ENCODE measurements at places on chromosomes 3 and 15.

DNA sequence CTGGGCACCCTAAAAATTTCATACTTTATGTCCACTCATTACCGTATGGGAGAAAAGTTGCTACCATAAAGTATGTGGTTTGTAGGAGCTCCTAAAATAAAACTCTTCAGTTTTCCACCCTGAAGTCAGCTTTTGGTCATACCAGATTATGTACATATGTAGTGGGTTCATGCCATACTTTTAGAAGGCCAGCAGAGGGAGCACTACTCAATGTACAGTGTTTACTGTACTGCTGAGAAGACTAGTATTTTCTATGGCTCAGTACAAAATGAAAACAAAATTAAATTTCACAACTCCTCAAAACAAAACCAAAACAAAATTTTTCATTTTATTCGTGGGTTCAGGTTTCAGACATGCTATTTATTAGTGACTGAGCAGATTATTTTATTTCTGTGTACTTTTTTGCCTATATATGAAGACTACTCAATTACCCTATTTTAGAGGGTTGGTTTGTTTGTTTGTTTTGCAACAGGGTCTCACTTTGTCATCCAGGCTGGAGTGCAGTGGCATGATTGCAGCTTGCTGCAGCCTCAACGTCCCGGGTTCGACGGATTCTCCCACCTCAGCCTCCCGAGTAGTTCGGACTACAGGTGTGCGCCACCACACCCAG, 24.3 kb downstream of the NXPE3 start:
- peak; percentile 54 for DNase-seq

DNA sequence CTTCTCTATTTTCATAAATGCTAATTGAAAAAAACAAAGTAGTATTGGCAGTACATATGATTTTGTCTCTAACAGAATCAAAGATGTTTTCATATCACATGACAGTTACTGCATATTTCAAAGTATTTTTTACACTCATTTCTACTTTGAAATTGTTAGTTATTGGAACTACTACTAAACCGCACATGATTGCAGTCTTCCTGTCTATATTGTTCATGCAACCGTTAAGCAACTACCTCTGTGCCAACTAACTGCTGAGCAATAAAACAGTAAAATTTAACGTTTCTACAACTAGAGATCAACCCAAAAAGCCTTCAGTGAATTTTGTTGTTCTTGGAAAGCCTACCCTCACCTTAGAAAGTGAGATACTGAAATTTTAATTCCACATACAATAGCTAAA, 64.2 kb downstream of the DMXL2 start:
- no peak for DNase-seq

GRCh38 chr15:78634210-78635145, 6.5 kb downstream of the CHRNB4 start:
- DNase-seq: no peak

DNA sequence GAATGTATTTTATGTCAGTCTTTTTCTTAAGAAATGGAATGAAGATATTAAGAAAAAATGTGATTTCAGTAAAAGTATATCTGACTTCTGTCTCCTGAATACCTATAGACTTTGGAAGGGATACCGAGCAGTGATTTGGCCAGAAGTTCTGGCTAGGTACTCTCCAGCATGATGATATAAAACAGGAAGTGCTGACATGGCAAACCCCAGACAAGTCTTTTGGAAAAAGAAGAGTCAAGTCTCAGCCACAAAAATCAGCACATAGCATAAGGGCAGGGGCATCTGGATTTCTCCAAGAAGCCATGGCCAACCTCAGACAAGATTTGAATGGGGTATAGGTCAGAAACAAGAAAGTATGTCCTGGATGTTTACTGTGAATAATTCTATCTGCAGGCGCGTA, 643.3 kb upstream of the ARRDC4 start:
- DNase-seq: no peak

- no peak for DNase-seq
These were observed 388.7 kb downstream of the GRM7 start for GRCh38 chr3:7249493-7250076.

GRCh38 chr3:179476215-179476614, 24.9 kb upstream of the GNB4 start:
- no peak for DNase-seq

DNA sequence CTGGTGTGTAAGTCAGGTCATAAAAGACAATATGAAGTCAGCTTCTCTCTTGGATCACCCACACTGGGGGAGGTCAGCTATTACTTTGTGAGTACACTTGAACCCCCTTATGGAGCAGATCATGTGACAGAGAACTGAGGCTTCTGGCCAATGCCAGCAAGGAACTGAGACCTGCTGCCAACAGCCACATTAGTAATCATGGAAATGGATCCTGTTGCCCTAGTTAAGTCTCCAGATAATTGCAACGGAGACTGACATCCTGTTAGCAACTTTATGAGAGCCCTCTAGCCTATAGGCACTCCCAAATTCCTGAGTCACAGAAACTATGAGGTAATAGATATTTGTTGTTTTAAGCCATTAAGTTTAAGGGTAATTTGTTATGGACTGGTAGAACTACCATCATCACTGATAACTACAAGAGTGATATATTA, 110.4 kb upstream of the GMNC start:
- DNase-seq: no peak

GRCh38 chr15:50107591-50108408, 11.2 kb downstream of the ATP8B4 start:
- DNase-seq: no peak

GRCh38 chr3:5579946-5580345, 392.4 kb downstream of the EDEM1 start:
- no peak for DNase-seq

DNA sequence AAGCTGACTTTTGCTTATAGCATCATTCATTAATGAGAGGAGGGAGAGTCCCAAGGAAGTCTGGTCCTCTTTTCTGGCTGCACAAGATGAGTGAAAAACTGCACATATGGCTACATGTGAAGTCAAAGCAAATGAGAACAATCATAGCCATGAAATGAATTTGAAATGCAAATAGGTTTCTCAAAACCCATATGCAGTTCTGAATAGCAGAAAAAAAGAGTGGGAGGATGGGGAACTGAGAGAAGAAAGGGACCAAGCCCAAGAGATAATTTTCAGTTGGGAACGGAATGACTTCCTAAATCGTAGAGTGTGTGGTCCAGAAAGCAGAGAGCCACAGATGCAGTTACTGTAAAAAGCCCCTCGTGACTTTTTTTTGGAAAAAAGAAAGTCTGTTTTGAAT, 66.3 kb downstream of the GTPBP8 start:
- no peak for DNase-seq

- no peak for DNase-seq
These were observed 54.8 kb downstream of the FILIP1L start for GRCh38 chr3:100059472-100059871.

GRCh38 chr3:61610316-61610715, 48.9 kb downstream of the PTPRG start:
- no peak for DNase-seq

DNA sequence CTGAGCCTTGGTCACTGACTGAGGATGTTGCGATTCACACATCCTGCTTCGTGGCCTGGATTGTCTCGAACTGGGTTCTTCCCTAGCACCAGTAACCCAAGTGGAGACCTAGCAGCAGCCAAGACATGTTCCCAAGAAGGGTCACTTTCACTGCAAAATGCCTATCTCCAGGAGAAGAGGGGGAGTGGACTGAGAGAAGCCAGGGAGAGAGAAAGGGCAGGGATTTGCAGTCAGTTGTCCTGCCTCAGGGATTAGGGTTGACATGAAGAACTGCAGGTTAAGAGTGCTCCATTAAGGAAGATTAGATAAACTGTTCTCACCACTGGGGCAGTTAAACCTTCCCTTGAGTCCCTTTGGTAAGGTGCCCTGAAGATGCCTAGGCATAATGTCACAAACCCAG, 5.7 kb upstream of the CD276 start:
- no peak for DNase-seq

DNA sequence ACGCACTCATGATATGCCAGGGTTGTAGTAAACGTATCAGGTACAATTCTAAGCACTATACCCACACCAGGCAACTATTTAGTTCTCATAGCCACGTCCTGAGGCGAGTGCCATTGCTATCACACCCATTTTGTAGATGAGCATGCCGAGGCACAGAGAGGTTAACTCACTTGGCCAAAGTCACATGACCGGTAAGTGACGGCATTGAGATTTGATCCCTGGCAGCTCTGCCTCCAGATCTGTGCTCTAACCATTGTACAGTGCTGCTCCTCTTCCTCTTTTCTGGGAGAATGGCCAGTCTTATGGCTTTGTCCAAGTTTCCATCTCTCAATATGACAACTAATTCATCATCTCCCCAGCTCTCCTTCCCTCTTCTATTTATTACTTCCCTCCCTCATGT, 18.9 kb upstream of the ATP2B2 start:
- no peak for DNase-seq

DNA sequence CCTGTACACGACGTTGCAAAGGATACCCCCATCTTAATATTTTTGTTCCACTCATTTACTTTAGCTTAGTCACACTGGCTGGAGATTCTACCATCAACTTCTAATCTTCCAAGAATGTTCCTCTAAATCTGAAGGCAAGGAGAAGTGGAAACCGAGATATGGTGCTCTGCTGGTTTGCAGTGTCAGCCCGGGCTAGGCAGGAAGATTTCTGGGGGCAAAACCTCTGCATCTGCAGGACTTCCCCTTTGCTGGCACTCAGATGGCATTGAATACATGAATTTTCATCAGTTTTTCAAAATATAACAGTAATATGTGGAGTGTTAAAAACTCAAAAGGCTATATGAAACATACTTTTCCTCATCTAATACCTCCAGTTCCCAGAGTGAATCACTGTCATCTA, 240.4 kb downstream of the RPLP1 start:
- DNase-seq: no peak

DNA sequence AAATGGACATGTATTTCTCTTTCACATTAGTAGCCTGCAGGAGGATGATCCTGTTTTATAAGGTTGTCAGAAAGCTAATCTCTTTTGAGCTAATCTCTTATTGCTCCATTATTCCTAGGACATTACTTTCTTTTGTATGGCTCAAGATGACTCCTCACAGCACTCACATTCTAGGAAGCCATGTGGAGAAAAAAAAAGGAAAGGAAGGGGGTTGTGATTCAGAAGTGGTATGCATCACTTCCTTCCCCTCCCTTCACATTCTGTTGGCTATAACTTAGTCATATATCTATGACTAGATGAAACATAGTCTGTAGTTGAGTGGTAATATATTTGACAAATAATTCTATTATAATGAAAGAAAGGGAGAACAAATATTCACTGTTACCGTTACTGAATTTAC, 168.8 kb upstream of the TTC14 start:
- no peak for DNase-seq

- DNase-seq: no peak
These were observed 9.8 kb downstream of the ARPP19 start for GRCh38 chr15:52559022-52559421.

DNA sequence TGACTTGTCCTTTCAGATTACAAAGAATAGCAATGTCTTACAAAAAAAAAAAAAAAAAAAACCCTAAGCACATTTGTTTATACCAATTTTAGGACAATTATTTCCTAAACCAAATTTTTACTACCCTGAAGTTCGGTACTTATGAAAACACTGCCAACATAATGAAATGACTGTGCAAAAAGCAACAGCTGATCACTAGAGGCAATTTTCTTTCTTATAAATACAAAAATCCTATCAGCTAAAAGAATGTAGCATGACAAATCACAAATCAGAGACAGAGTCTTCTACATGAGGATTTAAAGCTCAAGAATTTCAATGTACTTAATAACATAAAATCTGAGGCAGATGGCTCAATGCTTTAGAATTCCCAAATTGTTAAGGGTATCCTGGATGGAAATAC, 191.8 kb downstream of the MAGI1 start:
- no peak for DNase-seq

GRCh38 chr3:62403765-62404164, 30.4 kb upstream of the FEZF2 start:
- DNase-seq: no peak

- DNase-seq: no peak
These were observed 115.8 kb upstream of the ARHGEF3 start for GRCh38 chr3:56917361-56918110.
